ENCODE measurements at places on chromosomes 2 and 18. TPM values are rescaled to one million over a fixed set of nuclear protein-coding genes. Genes with fewer than 3 reads are reported as not detected.

GRCh38 chr2:212013626-212014025 lies 525.0 kb downstream of the ERBB4 start:
- no peak for DNase-seq

DNA sequence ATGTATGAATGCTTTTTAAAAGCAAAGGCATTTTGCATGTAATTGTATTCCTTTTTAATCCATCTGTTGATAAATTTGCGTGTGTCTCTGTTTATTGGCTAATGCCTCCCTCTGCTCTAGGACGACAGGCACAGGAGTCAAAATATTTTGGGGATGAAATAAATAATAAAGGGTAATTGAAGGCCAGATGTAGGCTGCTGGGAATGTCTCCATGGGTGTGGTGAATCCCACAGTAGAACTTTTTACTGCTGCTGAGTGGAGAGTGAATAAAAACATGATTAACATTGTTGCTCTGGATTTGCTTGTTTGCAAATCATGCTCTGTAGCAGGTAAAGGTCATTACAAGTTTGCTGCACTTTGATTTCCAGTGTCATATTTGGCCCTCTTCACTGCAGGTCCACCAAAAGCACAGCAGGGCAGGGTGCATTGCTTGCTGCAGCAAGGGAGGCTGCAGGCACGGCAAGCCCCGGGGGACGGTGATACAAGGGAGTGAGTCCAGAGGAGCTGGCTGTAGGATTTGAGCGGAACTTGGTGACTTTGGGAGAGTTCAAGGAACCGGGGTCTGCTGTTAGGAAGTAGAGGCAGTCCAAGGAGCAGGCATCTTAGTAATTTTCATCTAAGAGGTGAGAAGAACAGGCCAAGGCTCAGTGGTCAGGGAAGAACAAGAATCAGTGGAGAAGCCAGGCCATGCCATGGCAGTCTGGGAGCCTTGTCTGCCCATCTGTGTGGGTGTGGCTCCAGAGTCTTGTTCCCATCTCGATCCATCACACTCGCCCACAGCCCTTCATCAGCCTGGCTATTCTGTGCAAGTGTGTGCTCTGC lies 201.5 kb upstream of the RAB6C start:
- no peak for DNase-seq

GRCh38 chr2:138415985-138416384 lies 85.6 kb upstream of the SPOPL start:
- DNase-seq = no peak

Gene KCNIP3
- 2.6 TPM for total RNA-seq

Gene GDF7
- 12.2 TPM for total RNA-seq

Gene APOB
- under 0.01 TPM for total RNA-seq
